ENCODE measurements at places on chromosomes 6 and 20.

GRCh38 chr6:53358440-53359094 is 9.8 kb upstream of the ELOVL5 start:
- no peak for DNase-seq

GRCh38 chr6:109879521-109879920 is 98.6 kb upstream of the GPR6 start:
- no peak for DNase-seq

GRCh38 chr6:89547281-89547680 is 91.3 kb downstream of the LYRM2 start:
- DNase-seq = no peak

- no peak for DNase-seq
These were observed 789 bp downstream of the CCND3 start for GRCh38 chr6:41940759-41941279.

DNA sequence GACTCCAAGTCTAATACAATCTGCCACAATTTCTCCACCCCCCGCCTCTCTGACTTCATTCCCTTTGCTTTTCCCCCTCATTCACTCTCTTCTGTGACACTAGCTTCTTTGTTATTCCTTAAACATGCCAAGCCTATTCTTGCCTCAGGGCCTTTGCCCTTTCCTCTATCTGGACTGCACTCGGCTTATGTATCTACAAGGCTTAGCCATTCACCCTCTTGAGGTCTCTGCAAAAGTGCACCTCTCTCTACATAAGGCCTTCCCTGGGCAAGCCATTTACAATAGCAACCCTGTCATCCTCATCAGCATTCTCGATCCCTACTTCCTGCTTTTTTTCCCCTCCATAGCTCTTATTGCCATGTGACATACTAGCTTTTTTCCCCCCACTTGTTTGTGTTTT is 168.9 kb downstream of the PDSS2 start:
- no peak for DNase-seq

GRCh38 chr6:38077488-38078030 is 258.0 kb downstream of the ZFAND3 start:
- no peak for DNase-seq

DNA sequence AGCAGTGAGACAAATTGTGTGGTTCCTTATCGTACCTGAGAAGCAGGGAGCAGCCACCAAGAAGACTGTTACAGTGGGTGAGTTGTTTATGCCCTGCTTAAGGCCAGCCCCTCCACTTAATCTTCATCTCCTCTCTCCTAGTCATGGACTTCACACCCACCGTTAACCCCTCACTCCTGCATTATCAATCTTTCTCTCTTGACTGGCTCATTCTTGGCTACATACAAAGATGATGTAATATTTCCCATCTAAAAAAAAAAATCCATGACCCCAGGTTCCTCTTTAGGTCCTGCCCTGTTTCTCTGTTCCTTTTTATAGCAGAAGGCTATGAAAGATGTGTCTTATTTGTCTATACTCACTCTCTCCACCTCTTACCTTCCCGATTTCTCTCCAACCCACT is 72.4 kb downstream of the SHLD1 start:
- no peak for DNase-seq

- DNase-seq = no peak
These were observed 114.8 kb downstream of the LRFN2 start for GRCh38 chr6:40472353-40472752.

GRCh38 chr6:129364037-129364436 is 345.9 kb downstream of the ARHGAP18 start:
- DNase-seq = no peak

DNA sequence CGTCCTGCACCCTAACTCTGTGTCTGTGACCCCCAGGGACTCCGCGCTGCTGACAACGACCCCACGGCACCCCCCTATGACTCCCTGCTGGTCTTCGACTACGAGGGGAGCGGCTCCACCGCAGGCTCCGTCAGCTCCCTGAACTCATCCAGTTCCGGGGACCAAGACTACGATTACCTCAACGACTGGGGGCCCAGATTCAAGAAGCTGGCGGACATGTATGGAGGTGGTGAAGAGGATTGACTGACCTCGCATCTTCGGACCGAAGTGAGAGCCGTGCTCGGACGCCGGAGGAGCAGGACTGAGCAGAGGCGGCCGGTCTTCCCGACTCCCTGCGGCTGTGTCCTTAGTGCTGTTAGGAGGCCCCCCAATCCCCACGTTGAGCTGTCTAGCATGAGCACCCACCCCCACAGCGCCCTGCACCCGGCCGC is 129.0 kb downstream of the TAF4 start:
- DNase-seq = no peak

GRCh38 chr6:34697544-34697836 is 923 bp upstream of the ILRUN start:
- no peak for DNase-seq

DNA sequence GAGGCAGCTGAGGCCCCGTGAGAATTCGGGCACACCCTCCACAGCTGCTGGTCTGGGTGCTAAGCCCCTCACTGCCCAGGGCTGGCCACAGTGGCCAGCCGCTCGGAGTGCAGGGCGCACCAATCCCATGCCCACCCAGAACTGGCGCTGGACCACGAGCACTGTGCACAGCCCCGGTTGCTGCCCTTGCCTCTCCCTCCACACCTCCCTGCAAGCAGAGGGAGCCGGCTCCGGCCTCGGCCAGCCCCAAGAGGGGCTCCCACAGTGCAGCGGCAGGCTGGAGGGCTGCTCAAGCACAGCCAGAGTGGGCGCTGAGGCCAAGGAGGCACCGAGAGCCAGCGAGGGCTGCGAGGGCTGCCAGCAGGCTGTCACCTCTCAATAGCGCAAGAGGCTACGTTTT is 35.0 kb downstream of the CGA start:
- no peak for DNase-seq

DNA sequence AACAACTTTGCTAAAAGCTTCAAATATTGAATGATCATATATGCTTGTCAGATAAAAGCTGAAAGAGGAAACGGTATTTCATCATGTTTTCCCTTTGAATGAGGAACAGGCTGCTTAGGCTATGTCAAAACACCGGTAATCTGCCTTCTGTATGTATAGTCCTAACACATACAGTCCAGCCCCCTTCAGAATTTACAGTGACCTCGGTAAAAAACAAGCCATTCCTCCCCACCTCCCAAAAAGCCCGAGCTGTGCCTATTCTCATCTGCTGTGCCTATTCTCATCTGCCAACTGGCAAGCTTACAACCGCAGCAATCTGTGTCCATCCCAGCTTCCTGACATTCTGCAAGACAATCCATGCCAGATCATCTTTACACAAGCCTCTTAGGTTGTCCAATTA is 26.8 kb upstream of the UBE2J1 start:
- DNase-seq = no peak

- no peak for DNase-seq
These were observed 64.6 kb downstream of the SYNE1 start for GRCh38 chr6:152572338-152573088.

DNA sequence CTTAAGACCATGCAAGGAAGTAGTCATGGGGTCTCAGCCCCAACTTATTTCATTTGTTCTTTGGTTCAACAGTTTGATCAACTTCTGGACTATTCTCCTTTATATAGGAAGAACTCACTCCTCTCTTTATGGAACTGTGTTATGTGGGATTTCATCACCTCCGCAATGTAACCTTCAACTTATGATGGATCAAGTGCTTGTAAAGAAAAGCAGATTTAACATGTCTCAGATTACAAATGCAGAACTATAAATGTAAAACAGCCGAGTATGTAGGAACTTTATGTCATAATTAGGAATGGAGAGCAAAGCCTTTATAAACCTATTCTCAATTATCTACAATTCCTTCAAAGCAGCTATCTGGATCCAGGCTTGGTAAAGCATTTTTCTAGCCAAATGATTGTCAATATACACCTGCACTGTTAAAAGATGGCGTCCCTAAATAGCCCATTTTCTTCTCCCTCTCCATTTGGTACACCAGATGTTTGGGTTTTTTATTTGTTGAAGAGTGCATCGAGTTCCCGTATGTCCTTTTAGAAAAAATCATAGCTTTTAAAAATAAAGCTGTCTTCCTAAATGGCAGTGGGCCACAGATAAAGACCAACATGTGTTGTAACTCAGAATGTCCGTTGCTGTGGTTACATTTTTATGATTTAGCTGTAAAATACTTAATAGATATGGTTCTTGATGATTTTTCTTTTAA is 985.1 kb upstream of the SLC35B3 start:
- DNase-seq = no peak
